ENCODE measurements at places on chromosomes 2 and 18.

DNA sequence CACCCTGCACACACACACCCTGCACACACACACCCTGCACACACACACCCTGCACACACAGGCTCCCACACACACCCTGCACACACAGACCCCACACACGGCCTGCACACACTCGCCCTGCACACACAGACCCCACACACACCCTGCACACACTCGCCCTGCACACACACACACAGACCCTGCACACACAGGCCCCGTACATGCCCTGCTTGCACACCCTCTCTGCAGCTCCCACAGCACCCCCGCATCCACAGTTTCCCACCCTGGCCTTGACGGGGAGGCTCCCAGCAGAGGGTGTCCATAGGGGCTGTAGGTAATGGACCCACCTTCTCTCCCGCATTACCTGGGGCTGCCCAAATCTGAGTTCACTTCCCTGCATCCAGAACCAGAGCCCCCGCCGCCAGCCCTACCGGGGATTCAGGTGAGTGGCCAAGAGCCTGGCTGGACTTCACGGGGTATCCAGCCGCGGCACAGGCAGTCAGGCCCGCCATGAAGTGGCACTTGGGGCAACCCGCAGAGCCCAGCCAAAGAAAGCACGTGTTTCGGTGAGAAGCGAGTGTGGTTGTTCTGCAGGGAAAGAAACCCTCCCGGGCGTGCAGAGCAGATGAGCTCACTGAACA is 88.6 kb upstream of the GPC1 start:
- no peak for DNase-seq

DNA sequence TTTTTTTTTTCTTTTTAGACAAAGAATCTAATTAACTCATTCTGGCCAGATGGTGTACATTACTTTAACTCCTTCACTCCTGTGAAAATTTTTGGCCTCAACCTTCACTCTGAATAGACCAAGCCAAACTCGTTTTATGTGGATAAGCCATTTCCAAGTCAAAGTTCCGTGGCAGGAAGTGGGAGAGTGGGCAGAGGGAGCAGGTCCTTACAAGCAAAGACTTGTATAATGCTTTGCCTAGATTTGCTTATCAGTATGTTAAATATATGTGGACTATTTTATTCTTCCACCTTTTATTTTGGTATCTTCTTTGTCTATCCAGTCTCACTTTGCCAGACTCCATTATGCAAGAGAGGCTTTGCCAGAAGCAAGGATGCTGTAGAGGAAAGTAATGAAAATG is 178.1 kb upstream of the TNP1 start:
- no peak for DNase-seq

DNA sequence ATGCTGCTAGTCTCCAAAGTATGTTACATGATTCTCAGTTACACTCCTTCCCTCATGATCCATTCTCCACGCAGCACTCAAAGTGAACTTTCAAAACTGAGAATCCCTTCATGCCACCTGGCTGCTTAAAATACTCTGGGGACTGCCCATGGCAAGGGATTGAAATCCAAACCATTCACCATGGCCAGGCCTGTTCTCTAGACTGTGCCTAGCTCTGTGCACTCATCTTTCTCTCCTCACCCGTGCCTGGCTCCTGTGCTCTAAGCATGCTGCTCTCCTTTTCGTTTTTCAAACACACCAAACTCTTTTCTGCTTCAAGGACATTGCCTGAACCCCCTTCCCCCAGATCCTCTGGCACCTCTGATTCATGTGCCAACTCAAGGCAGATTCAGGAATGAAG is 80.9 kb downstream of the FASTKD2 start:
- DNase-seq, result no peak

- DNase-seq, result no peak
Observed at GRCh38 chr2:21643180-21643579, 519.4 kb downstream of the TDRD15 start.

DNA sequence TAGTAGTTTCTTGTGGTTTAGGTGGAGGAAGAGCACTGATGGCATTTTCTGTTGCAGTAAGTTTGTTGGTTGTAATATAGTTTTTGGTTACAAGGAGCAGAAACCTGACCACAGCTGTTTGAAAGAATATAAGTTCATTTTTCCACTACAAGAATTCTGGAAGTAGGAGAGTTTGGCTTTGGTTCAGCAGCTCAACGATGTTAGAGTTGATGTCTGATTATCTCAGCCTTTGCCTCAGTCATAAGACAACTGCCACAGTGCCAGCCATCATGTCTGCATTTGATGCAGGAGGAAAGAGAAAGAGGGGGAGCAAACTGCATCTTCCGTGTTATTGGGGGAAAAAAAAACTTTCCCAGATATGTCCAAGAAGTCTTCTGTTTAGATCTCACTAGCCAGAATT is 119.1 kb downstream of the LYPD1 start:
- no peak for DNase-seq

DNA sequence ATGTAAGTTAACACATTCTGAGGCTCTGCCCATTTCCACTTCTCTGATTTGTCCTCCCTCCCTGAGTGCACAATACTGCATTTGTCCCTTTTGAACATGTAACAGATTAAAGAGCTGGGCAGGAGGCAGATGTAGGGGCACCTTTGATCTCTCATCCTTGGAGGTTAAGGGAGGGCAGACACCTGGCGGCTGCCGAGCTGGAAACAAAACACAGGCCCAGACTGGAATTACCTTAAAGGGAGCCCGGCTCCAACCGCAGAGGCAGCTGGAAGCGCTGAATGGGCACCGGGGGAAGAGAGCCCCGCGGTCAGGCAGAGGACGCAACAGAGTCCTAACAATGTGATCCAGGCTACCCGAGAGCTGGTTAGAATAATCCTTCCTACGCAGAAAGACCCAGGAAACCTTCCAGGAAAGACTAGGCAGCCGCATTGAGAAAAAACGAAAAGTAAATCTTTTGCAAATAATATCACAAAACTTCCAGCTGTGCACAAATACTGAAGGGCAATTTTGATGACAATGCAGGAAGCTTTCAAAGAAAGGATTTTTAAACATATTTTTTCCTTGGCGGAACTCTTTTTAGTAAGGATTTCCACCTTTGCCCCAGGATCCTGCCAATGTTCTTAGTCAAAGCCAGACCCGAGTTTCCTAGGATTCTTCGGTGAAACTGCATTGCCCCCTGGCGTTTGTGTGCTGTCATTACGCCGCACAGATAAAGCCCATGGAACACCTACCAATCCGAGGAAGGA is 216.0 kb downstream of the TGIF1 start:
- peak; percentile 43 for DNase-seq

Measured in GM12892 (cell line).